ENCODE measurements at places on chromosomes 16 and 17.
A peak's percentile ranks its signal among the peaks of the same experiment; 100 is the strongest.

DNA sequence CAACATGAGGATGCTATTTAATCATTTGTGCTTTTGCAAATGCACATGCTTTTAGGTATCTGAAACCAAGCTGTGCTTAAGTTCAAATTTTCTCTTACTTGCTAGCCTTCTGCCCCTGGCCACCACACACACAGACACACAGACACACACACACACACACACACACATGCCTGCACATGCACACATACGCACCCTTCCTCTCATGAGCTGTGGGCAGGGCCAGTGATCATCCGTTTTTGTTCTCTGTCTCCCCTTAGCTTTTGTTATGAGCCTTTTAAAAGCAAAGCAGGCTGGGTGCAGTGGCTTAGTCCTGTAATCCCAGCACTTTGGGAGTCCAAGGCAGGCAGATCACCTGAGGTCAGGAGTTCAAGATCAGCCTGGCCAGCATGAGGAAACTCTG, 34.2 kb downstream of the CD300LF start:
- DNase-seq, result no peak

DNA sequence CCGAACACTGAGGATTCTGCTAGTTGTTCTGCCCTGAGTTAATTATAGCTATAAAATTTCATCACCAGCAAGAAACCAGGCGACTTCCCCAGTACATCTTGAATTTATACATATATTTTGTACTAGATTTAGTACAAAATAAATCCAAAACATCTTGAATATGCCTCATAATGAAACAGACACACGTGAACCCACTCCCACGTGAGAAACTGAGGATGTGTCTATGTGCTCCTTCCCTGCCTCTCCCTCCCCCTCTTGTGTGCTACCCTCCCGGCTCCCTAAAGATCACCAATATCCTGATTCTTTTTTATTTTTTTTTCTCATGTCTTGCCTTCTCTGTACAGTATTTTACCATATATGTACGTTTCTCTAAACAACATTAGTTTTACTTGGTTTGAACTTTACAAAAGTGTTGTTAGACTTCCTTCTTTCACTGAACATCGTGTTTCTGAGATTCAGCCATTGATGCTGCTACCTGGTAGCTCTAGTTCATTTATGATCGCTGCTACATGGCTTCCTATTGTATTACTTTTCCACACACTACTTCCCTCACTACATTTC, 1.1 kb upstream of the LCMT1 start:
- peak; percentile 5 for DNase-seq

- DNase-seq, result no peak
Observed at GRCh38 chr17:40301315-40301714, 7.7 kb upstream of the RARA start.

- DNase-seq, result no peak
Observed at GRCh38 chr16:30778549-30779244, 8.3 kb downstream of the ZNF629 start.

DNA sequence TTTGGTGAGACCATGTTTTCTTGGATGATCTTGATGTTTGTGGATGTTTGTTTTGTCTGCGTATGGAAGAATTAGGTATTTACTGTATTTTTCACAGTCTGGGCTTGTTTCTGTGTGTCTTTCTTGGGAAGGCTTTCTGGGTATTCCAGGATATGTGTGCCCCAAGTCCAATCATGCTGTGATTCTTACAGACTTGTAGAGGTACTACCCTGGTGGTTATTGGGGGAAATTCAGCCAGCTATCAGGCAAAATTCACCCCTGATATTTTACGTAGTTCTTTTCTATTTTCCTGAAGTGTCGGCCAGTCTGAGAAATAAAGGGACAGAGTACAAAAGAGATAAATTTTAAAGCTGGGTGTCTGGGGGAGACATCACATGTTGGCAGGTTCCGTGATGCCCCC, 33.4 kb upstream of the ARL4D start:
- no peak for DNase-seq

GRCh38 chr17:42512733-42513251, 23.2 kb upstream of the NAGLU start:
- no peak for DNase-seq

DNA sequence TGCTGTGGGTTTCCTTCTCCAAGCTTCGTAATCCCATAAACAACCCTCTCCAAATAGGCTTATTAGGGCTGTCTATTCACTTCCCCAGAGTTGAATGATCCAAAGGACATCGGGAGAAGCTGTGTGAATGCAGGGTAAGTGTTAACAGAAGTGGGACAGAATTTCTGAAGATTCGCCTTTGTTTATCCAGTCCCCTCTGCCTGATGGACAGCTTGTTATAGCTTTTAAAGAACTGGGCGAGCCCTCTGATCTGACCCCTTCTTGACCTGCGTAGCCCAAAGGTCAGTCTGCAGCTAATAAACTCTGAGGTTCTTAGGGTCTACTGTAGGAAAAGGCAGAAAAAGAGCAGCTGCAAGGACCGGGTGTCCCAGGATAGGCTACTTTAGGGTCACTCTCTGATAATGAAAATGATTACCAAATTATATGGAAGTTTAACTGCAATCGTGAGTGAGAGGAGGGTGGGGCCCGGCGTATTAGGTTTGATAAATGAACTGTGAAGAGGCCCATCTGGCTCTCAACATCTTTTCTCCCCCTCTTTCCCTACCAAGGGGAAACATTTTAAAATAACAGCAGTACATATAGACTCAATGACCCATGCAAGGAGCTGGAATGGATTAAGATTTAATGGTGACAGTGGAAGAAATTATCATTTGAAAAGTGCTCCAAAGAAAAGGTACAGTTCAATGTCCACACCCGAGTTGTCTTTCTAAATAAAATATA, 233.4 kb downstream of the FTO start:
- no peak for DNase-seq

Measured in LHCN-M2 (cell line).